ENCODE measurements at places on chromosomes 7 and 10.
A peak's percentile ranks its signal among the peaks of the same experiment; 100 is the strongest.

DNA sequence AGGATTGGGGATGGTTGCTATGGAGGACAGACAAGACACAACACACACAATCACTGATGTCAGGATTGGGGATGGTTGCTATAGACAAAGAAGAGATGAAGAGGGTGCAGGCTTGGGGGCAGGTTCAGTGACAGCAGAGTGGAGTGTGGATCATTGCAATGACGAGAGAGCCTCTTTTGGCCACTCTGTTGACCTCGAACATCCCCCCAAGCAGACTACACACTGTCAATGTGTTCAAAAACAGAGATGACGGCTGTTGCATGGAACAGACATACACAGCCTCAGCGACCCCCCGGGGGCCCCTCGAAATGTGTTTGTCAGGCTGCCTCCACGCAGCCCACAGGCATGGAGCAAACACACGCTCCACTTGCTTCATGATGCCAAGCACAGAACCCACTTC lies 133.0 kb downstream of the PTPRN2 start:
- no peak for DNase-seq

- DNase-seq, result peak; percentile 33
Observed at GRCh38 chr7:75599244-75599781, 107.2 kb downstream of the SPDYE5 start.

GRCh38 chr7:131726686-131727085 lies 170.3 kb upstream of the PODXL start:
- DNase-seq, result no peak

DNA sequence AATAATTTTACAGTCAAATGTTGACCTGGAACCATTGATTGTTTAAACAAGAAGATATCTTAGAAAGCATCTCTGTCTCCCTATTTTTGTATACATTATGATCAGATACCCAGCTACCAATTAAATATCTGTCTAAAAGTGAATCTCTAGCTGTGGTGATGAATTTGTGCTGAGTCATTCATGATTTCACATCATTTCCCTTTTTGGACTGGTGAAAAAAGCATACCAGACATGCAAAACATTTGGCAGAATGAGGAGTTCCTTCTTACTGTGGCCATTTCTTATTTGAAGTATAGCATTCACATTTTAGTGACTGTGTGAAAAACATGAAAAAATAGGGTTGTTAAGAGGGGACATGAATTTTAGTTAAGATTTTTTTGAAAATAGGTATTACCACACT lies 98.0 kb upstream of the GATA3 start:
- DNase-seq, result peak; percentile 61

GRCh38 chr7:84317536-84317935 lies 122.9 kb upstream of the SEMA3A start:
- no peak for DNase-seq

GRCh38 chr7:55537458-55537990 lies 34.8 kb downstream of the VOPP1 start:
- no peak for DNase-seq

- DNase-seq, result peak; percentile 74
Observed at GRCh38 chr7:5997210-5997808, 11.5 kb downstream of the PMS2 start.

GRCh38 chr7:128941323-128941890 lies 3.7 kb downstream of the IRF5 start:
- no peak for DNase-seq

GRCh38 chr7:31432176-31432575 lies 81.7 kb upstream of the ITPRID1 start:
- no peak for DNase-seq

- DNase-seq, result no peak
Observed at GRCh38 chr7:88091988-88092675, 127.7 kb downstream of the SRI start.

GRCh38 chr7:28787106-28787505 lies 171.0 kb downstream of the TRIL start:
- no peak for DNase-seq

- DNase-seq, result peak; percentile 33
Observed at GRCh38 chr7:50782375-50783208, at the start of gene GRB10. Gene GRB10 (minus strand): TSS chr7:50782896. CDS start chr7:50732322, 50,574 bp downstream.

DNA sequence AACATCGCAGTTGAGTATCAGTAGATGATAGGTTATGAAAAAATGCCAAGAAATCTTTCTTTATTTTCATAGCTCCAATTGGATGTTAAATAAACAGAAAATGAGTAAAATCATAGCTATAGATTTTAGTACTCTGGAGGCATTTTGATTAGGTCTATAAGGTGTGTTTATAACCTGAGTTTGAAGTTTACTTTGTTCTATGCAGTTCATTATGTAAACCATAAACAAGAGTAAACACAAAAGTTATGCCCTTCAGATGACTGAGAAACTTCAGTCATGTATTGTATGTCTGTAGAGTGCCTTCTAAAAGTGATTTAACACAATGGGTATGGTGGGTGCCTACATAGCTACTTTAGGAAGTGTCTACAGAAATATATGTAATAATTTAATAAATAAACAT lies 13.6 kb downstream of the FOXP2 start:
- no peak for DNase-seq

- DNase-seq, result no peak
Observed at GRCh38 chr7:81327468-81328266, 408.8 kb upstream of the SEMA3C start.

- DNase-seq, result no peak
Observed at GRCh38 chr7:127375631-127376030, 16.9 kb downstream of the ZNF800 start.

GRCh38 chr7:95658676-95659075 lies 62.4 kb upstream of the PDK4 start:
- no peak for DNase-seq

GRCh38 chr10:44745920-44746319 lies 165.2 kb upstream of the TMEM72 start:
- DNase-seq, result no peak

- peak; percentile 46 for DNase-seq
Observed at GRCh38 chr7:43637114-43637806, 54.4 kb downstream of the STK17A start.

GRCh38 chr10:5492322-5492855 lies 7.0 kb downstream of the CALML5 start:
- no peak for DNase-seq

- no peak for DNase-seq
Observed at GRCh38 chr10:86066696-86067095, 299.9 kb downstream of the GRID1 start.

DNA sequence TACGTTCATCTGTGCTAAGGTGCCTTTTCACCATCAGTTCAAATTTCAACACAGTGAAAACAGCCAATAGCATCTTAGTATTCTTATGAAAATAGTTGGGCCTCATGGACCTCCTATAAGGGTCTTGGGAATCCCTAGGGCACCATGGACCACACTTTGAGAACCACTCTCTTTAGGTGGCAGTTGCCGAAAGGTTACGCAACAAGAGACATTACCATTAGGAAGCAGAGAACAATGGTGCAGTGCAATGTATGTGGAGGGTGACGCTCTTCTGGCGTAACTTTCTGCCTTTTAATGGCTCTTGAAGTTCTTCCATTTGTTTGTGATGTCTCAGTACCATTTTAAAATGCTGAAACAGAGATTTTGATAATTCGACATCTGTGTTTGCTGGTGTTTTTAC lies 131.1 kb downstream of the CNNM2 start:
- no peak for DNase-seq

DNA sequence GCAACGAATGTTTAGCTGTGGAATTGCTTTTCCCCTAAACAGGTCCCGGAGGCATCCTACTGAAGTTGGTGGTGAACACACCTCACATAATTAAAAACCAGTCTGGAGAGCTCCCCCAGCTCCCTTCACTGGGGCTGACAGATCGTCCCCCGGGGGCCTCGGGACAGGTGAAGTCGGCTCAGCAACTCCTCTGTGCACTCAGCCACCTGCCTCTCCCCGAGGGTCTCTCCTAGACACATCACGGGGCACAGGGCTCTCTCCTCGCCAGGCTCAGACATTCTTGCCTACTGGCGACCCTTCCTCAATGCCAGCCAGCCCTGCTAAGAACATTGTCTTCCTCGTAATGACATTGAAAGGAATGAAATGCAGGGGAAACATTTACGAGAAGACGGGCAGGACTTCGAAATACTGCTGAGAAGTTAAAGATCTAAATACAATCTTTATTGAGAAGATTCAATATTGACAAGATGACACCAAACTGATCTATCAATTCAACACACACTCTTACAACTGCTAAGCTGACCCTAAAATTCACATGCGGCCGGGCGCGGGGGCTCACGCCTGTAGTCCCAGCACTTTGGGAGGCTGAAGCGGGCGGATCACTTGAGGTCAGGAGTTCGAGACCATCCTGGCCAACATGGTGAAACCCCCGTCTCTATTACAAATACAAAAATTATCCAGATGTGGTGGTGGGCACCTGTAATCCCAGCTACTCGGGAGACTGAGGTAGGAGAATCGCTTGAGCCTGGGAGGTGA lies 88.1 kb upstream of the DNAAF5 start:
- no peak for DNase-seq

Data from astrocyte of the spinal cord (primary cell).